Left colon (tissue), 2 donors: ENCODE measurements at places on chromosomes 4 and X. TPM values are rescaled to one million over a fixed set of nuclear protein-coding genes. Genes with fewer than 3 reads are reported as not detected.

DNA sequence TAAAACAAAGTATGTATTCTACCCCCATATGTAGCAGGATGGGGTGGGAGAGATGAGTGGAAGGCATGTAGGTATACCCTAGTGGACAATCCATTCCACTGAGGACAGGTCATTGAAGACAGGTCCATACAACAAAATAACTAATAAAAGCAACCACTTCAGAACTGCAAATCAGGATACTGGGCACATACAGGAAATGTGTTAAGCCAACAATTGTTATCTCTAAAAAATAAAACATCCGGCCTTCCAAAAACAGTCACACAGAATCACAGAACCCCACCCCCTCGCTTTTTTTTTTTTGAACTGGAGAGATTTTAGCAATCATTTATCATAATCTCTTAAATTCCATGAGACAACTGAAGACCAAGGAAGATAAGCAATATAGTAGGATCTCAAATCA, 112.9 kb downstream of the FRYL start:
- DNase-seq: no peak

- DNase-seq: no peak
Measured at GRCh38 chr4:95095348-95095974, 337.7 kb downstream of the BMPR1B start.

MAGED4B gene
- total RNA-seq: 5.2 TPM

CPZ gene
- total RNA-seq: 1.0 TPM

PPEF2 gene
- total RNA-seq: not detected

DNA sequence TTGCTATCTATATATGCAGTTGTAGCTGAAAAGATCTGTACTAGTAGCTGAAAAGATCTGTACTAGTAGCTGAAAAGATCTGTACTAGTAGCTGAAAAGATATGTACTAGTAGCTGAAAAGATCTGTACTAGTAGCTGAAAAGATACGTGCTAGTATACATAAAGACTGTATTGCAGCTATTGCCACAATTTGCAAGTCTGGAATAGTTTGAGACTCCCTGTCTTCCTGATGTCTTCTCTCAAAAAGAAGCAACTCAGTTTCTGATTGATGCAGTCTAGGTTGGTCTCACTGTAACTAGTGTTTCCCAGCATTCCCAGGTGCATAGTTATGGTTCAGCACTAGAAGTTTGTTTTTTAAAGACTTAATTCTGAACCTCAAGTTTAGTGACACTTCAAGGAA, 15.0 kb downstream of the SLAIN2 start:
- DNase-seq: no peak

DNA sequence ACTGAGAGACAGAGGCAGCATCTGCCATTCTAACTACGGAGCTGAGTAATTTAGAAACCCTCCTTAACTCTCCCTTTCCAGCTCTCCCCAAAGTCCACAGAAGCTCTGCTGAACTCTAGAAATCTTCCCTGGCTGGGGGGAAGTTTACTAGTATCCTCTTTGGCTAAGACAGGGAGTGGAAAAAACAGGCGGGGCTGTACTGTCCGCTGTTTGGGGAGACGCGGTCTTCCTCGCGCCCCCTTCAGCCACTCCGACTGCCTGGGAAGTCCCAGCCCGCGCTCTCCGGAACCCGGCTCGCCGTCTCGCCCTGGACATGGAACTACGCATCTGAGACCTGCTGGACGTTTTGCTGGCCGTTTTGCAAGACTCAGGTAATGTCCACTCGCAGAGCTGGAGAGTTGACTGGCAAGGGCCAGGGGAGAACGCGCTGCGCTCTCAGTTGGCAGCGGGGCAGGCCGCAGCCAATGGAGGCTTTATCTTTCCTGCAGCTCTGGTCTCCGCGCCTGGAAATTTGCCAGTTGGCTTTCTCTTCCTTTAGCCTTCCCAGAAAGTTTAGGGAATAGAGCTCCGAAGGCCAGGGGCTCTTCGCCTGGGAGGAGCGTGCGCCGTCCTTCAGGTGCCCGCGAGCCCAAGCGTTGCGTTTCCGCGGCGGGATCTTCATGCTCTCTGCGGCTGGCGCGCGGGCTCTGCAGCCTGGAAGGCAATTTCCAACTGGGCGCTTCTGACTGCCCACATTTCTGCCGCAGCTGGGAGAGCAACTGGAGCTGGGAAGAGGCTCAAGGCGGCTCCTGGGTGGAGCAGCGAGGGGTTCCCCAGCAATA, 892 bp downstream of the IL1RAPL2 start:
- DNase-seq: no peak
